Effector CD4-positive, alpha-beta T cell (primary cell): ENCODE measurements at places on chromosomes 16 and 17.

- no peak for DNase-seq
These were observed 8.5 kb upstream of the ADCY9 start for GRCh38 chr16:4124535-4125294.

DNA sequence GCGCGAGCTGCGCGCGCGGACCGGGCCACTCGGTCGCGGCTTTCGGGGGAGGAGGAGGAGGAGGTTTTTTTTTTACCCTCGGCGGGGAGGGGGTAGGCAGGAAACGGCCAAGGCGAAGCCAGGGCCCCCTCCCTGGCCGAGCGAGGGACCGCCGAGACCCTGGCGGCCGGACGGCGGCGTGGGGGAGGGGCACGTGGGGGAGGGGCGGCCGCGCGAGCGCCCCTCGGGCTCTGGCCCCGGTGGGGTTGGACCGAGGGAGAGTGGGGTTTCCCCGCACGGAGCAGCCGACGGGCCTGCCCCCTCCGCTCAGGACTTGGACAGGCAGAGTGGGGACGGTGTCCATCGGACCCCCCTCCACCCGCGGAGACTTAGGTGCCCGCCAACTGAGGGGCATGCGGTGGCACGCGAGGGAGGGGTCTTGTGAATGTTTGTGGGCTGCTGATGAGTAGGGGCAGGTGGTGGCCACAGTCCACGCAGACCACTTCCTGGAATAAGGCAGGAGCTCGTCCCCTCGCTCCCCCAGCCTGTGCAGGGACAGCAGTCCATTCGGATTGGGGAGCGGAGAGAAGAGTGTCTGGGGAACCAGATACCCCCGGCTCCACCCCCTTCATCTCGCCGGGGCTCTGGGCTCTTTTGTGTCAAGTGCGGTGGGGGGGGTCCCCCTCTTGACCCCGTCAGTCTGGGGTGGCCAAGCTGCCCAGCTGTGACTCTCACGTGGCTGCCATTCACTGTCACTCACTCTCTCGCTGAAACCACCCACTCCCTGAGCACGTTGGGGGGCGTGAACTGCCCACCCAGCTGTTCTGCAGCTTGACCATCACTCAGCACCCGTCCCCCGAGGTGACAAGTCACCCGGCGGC, 3.0 kb upstream of the CHD3 start:
- DNase-seq = peak; percentile 25

GRCh38 chr16:78852081-78852635, 748.4 kb downstream of the MAF start:
- no peak for DNase-seq

GRCh38 chr17:46950997-46951621, 27.9 kb downstream of the RPRML start:
- no peak for DNase-seq

DNA sequence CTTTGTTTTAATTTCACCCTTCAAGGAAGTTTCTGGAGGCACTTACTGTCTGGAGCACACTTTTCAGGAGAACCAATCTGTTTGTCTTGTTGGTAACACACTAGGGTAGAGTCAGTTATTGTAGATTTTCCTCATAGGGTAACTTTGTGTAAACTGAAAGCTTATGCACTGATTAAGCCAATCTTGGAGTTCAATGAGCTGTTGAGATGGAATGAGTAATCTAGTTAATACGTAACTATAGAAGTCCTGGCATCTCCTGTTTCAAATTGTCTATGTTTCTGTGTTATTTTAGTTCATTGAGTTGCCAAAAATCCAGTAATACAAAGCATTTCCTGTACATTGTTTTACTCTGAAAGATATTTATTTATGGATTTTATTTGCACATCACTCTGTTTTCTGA, 111.6 kb upstream of the HAS3 start:
- DNase-seq = no peak

- DNase-seq = no peak
These were observed 61.4 kb upstream of the PIRT start for GRCh38 chr17:10899281-10899680.
